ENCODE measurements at places on chromosomes 7 and 10.

- DNase-seq = no peak
These were observed 36.8 kb downstream of the CLRN3 start for GRCh38 chr10:127855976-127856375.

- DNase-seq = no peak
These were observed 97.9 kb upstream of the SH2B2 start for GRCh38 chr7:102188746-102189145.

- peak; percentile 73 for DNase-seq
These were observed at the start of gene MKX for GRCh38 chr10:27745732-27746396. MKX (minus strand) TSS chr10:27745819; CDS start chr10:27743415, 2,404 bp downstream.

DNA sequence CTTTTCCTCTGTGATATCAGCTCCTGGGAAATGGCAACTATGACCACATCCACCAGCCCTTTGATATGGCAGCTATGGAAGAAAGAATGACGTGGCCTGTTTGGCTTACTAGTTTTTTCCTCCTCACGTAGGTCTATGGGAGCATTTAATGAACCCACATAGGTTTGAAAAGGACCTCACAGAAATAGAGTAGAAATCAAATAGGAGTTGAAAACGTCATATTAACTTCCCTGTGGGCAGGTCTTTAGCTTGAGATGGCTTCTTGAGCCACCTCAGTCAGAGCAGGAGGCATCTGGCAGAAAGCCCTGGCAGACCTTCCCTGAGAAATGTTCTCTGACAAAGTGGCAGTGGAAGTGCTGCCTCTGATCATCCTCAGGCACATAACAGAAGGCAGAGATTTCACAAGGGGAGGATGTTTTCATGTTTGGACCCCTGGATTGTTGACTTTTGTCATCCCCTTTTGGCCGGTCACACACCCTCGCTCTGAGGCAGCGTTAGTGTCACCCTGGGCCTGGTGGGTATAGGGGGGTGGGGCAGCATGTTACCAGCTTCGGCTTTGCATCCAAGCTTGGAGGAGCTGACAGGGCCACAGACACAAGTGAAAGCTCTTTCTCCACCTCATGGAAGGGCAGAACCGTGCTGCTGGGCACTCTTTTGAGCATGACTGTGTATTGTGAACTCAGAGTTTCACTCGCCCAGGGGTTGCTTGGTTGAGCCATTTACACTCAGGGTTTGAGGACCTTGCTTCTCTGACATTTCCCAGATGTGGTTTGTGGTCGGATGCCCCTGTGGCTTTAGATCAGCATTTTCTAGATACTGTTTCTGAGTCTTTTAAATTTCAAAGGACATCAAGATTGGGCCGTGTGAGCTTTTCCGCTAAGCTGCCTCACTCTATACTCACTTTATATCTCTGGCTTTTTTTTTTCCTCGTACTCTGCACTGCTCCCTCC lies 184.2 kb downstream of the STK31 start:
- DNase-seq = no peak

DNA sequence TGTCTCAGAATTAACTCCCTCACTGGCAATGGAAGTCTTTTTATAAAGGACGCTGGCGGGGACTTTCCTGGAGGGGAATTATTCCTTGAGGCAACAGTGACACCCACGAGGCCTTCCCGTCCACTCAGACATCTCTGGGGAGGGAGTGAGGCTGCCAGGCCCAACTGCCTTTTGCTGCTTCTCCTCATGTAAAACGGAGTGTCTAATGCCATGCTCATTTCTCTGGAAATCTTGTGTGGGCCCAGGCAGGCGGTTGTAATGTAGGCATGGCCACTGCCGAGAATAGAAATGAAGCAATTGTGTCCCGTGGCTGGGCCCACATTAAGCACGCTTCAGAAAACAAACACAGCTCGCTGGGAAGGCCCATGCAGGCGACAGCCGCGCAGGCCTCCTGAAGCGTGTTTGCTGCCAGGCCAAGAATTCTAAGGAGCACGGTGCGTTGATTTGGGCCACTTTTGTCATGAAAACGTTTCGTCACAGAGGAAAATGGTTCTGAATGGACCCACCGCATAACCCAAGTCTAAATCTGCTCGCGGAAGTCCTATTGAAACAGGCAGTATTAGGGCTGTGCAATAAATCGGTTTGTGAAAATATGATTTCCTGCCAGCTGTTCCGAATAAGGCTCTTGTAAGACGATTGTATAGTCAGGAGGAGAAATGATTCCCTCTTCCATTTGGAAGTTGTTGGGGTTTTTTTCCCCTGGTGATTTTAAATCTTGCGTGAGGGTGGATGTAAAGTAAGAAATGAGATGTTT lies 104.2 kb upstream of the CHST15 start:
- no peak for DNase-seq

DNA sequence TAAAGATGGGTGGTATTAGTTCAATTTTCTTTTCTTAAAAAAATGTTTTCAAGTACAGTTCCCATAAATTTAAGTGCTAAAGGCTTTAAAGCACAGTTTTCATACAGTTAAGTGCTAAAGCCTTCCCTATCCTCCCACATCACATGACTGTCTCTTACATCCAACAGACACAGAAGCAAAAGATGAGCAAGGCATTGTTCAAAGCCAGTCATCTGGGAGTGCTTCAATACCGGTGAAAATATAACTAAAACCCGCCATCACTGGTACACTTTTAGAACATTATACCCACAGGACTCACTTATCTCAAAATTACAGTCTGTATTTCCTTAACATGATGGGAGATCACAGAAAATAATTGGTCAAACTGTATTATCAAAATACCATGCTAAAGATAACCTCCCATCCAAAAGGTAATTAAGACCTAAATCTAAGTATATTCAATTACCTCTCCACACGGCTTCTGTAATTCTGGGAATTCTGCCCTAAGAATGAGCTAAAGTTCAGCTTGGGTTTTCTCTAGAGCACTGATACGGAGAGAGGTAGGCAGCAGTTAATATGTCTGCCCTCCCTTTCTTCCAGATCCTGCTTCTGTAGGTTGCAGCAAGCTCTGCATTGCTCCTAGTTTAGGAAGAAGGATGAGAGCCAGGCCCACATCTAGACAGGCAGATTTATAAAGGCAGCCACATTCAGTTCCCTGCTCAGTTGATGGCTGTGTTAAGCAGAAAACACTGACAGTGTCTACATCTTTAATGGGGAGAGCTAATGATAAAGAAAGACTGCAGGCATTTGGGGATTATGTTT lies 474.8 kb upstream of the PFKP start:
- no peak for DNase-seq

DNA sequence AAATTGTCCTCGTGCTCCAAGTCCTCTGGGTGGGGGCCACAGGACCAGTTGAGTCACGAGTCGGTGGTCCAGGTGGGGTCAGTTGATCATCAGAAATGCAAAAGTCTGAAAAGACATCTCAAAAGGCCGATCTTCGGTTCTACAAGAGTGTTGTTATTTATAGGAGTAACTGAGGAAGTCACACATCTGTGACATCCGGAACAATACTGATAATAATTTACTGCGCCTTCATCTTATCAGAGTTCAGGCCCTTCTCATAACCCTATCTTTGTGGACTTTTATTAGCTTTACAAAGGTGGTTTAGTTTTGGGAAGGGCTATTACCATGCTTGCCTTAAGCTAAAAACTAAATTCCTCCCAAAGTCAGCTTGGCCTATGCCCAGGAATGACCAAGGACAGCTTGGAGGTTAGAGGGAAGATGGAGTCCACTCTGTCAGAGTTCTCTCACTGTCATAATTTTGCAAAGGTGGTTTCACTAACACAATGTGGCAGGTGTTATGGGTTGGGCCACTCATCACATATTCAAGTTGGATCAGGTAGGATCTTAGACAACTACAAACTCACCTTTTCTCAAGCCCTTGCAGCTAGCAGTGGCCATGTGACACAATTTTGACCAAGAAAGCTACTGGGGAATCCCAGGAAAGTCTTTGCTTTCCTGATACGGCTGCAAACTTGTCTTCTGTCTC lies 54.7 kb upstream of the CHST3 start:
- no peak for DNase-seq

GRCh38 chr7:107715531-107715930 lies 28.4 kb upstream of the CBLL1 start:
- no peak for DNase-seq

DNA sequence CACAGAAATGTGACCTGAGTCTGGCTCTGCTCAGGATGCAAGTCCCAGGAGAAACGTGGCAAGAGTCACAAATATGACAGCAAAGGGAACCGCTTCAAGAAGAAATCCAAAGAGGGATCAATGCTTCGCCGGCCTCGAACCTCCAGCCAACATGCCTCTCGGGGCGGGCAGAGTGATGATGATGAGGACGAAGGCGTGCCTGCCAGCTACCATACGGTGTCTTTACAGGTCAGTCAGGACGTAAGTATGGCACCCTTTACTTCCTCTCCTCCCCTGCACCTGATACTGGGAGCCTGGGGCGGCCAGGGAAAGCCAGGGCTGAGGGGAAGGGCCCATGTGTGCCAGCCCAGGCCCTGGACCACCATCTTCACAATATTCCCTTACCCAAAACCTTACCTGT lies 18.6 kb upstream of the NFKB2 start:
- DNase-seq = no peak

GRCh38 chr7:18541181-18541870 lies 45.8 kb downstream of the HDAC9 start:
- DNase-seq = no peak

All from NCI-H1417 (cell line).